Daoy (cell line): ENCODE measurements at places on chromosomes 4 and X.
A peak's percentile ranks its signal among the peaks of the same experiment; 100 is the strongest.

DNA sequence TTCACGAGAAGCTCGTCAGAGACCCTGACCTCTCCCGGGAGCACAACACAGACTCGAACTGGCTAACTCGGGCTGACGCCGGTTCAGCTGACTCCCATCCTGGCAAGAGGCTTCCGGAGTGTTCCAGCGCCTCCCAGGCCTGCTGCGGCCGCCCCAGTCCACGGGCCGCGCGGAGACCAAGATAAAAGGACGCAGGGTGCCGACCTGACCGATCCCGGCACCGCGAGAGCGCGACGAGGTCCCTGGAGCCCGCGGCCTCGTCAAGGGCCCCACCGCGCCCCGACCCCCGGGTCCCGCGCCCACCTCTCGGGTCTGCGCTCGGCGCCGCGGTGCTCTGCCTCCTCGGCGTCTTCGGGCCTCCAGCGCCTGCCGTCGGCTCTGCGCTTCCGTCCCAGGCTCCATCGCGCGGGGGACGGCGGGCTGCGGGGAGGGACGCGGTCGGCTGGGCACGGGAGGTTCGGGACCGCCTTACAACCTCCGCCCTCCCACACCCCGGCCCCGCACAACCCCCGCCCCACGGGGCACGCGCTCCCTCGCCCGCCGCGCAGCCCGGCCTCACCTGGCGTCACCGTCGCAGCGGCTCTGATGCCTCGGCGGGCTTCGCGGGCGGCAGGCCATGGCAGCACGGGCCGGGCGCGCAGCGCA, 426 bp downstream of the SLBP start:
- peak; percentile 52 for DNase-seq

DNA sequence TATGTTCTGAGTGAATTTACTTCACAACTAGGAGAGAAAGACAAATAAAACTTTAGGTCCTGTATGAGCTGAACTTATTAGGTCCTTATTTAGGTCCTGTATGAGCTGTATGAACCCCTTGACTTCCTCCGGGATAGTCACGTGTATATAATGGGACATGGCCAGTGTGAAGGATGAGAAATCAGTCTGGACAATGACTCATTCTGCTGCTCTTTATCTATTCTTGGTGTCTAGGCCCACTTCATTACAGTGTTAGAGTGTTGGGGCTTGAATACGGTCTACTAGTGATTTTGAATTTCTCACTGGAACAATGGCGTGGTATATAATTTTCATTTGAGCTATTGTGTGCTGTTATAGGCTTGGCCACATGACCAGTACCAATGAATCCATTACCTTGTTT, 21.9 kb downstream of the STK26 start:
- DNase-seq, result peak; percentile 12

- no peak for DNase-seq
These were observed 286.6 kb downstream of the BMPR1B start for GRCh38 chr4:95044324-95044837.

DNA sequence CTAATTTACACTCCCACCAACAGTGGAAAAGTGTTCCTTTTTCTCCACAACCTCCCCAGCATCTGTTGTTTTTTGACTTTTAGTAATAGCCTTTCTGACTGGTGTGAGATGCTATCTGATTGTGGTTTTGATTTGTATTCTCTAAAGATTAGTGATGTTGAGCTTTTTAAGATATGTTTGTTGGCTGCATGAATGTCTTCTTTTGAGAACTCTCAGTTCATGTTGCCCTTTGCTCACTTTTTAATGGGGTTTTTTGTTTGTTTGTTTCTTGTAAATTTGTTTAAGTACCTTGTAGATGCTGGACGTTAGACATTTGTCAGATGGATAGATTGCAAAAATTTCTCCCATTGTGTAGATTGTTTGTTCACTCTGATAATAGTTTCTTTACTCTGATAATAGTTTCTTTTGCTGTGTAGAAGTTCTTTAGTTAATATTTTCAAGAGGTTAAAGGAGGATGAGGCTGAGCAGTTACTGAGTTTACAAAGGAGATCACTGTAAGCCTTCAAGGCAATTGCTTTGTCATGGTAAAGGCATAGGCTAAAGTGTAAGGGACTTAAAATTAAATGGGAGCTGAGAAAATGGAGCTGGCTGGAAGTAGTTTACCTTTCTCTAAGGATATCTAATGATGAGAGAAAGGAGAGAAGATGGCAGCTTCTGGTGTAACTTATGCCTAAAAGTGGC, 323.4 kb downstream of the PCDH7 start:
- DNase-seq, result no peak

DNA sequence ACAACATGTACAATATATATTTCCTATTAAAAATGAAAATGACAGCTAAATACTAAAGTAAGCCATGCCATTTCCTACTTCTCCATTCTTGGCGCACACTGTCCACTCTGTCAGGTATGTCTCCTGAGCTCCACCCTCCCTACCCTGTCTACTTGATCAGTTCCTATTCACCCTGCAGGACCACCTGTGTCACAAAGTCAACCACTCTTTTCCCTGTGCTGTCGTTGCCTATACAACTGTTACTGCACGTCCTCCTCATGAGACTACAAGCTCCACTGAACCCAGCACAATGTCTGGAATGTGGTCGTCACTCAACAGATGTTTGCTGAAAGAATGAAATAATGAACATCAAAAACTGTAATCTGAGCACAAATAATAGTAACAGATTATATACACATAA, 54.9 kb downstream of the SLC9A7 start:
- no peak for DNase-seq

DNA sequence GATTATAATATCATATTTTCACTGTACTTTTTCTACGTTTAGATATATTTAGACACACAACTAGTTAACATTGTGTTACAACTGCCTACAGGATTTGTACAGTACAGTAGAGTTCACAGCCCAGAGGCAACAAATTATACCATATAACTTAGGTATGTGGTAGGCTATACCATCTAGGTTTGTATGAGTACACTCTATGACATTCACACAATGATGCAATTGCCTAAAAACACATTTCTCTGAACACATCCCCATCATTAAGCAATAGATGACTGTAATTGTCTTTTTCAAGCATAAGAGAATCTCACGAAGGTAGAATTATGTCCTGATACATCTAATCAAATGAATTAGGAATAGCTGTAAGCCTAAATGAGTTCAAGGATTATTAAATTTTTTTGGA, 12.3 kb upstream of the TIGD2 start:
- DNase-seq, result no peak

- no peak for DNase-seq
These were observed 101.6 kb upstream of the OTUD4 start for GRCh38 chr4:145281951-145282350.

- no peak for DNase-seq
These were observed 76.3 kb upstream of the IL15 start for GRCh38 chr4:141560056-141560455.

DNA sequence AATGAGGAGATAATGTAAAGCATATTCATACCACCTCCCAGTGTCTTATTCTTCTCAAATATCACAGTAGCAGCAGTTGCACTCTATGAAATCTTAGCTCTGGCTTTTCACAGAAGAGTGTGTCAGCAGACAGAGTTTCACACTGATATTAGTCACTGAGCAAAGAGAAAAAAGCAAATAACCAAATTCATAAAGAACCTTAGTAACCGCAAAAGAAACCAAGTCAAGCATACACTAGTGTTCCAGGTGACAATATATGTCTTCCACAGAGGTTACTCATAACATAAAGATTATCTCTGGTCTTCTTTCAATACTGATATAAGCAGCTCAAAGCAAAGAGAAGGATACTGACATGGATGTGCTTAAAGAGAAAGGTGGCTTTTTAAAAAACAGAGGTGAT, 181.7 kb upstream of the EDNRA start:
- DNase-seq, result no peak

DNA sequence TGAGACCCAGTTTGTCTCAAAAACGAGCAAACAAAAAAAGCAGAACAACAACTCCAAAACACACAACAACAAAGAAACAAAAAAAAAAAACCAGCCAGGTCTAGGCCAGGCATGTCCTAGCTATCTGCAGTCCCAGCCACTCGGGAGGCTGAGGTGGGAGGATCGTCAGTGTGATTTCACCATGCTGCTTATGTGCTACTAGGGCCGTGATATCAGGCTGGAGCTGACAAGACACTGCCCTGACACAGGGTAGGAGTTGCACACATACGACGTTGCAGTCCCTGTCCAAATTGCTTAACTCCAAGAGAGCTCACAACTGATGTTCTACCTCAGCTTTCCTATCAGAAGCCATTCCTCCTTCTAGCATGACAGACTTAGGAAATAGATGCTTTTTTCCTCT, 204.9 kb downstream of the AASDH start:
- no peak for DNase-seq

- DNase-seq, result no peak
These were observed 35.3 kb upstream of the NDUFC1 start for GRCh38 chr4:139337612-139338011.

- no peak for DNase-seq
These were observed 130.2 kb downstream of the CHRDL1 start for GRCh38 chrX:110665223-110666002.

DNA sequence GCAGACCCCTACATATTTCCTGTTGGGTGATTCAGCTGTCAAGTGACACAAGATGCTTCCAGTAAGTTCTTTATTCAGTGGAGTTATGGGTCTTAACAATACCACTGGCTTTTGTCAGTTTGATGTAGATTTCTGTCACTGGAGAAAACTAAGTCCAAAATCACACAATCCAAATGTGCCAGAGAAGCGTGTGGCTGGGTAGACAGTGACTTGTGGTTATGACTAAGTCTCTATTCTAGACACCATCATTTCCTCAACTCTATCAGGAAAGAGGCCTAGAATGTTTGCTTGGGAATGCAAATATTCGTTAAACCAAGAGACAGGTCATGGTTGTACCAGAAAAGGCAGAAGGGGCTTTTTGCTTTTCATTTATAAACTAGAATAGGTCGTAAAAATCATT, 54.4 kb upstream of the HS3ST1 start:
- DNase-seq, result no peak

DNA sequence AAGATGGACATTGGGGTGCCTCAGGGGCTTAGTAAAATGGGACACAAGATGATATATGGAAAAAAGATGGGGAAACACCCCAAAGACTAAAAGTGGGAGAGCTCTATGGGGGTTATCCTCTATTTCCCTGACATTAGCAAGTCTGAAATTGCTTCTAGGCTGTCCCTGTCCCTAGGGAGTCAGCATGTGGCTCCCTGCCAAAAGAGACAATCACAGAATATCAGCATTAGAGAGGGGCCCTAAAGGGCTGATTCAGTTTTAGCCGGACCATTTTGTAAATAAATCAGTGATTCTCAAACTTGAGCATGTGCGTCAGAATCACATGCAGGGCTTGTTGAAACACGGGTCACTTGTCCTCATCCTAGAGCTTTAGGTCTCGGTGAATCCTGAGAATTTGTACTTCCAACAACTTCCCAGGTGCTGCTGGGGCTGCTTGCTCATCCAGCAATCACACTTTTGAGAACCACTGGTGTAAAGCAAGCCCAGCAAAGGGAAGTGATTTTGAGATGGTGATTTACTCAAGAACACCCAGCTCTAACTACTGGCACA, 165.3 kb upstream of the DGKK start:
- DNase-seq, result no peak

DNA sequence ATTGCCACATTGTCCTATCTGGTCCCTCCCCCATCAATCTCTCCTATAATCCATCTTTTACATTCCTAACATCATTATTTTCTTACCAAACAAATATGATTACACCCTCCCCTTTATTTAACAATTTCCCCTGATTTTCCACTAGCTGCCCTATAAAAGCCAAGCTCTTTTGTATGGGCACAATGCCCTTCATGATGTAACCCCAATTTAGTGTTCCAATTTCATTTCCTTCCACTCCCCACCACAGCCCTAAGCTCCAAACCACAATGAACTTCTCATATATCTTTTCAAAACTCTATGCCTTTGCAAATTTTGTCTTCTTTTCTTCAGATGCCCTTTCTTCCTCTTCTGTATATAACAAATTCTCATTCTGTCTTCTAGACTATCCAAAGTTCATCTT, 39.5 kb upstream of the PTPN13 start:
- peak; percentile 4 for DNase-seq

GRCh38 chr4:52848254-52848653, 13.9 kb upstream of the RASL11B start:
- no peak for DNase-seq
